Stimulated activated CD8-positive, alpha-beta memory T cell treated with anti-CD3 and anti-CD28 coated beads, Interleukin-15, amount 100 ng/mL, for 48 hours (primary cell): ENCODE measurements at places on chromosomes 12 and 14.

- no peak for DNase-seq
These were observed 9.4 kb upstream of the OSBPL8 start for GRCh38 chr12:76568888-76569551.

- DNase-seq, result no peak
These were observed 26.2 kb upstream of the GNG2 start for GRCh38 chr14:51834240-51834639.

DNA sequence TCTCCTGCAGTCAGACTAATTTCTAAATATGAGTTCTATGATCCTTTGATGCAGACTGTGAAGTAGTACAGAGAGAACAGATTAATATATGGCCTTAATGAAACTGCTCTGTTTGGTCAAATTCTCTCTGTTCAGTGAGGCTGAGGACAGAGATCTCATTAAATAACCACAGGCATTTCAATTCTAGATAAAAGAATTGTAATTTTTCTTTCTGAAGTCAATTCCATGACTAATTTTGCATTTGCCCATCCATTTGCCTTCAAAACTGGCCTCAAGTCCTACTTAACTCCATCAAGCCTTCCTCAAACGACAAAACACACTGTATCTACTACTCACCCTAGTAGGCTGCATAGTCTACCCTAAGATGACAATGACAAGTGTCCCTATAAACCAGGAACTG lies 67.1 kb downstream of the DUSP16 start:
- DNase-seq, result no peak

GRCh38 chr12:114783089-114783618 lies 99.2 kb upstream of the TBX3 start:
- no peak for DNase-seq

GRCh38 chr14:76514213-76514998 lies 138.5 kb downstream of the ESRRB start:
- no peak for DNase-seq

DNA sequence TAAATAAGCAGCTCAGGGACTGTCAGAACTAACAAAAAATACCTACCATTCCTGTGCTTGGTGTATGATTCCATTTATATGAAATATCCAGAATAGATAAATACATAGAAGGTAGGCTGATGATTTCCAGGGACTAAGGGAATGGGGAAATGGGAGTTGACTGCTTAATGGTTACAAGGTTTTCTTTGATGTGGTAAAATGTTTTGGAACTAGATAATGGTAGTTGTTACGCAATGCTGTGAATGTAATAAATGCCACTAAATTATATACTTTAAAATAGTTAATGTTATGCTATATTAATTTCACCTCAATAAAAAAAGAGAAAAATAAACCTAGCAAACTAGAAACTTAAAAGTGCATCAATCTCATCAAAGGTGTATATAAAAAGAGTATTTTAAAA lies 41.1 kb downstream of the CEP83 start:
- DNase-seq, result no peak

GRCh38 chr14:92121207-92121669 lies 268 bp downstream of the NDUFB1 start:
- no peak for DNase-seq

- DNase-seq, result no peak
These were observed 364.7 kb downstream of the BCAT1 start for GRCh38 chr12:24584032-24584675.

GRCh38 chr14:71758229-71758951 lies 173.8 kb upstream of the RGS6 start:
- DNase-seq, result no peak

DNA sequence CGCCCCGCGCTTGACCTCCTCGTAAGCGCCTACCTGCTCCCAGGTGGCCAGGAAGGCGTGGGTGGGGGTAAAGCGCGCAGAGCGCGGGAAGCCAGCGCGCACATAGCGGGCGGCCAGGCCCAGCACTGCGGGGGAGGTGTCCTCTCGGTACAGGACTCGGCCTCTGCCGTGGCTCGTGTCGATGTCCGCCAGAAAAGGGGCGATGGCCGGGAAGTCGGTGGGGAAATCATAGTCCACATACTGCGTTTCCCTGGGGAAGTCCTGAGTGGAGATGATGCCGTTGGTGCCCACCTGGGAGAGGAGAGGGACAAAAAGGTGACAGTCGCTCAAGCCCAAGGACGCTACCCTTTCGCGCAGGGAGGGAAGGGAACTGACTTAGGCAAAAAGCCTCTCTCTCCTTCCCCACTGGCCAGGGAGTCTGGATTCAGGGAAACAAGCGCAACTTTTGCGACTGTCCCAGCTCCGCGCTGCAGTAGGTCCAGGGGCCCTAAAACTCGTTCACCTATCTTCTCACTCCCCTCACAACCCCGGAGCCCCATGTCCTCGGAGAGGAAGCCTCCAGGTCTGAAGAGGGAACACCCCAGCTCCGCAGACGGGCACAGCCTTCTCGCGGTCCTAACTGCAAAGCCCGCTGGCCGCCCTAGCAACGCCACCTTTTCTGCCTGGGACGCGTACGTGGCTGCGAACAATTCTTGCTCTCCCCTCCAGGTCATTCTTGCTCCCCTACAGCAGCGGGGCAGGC lies 815 bp downstream of the NID2 start:
- DNase-seq, result no peak

GRCh38 chr12:100311317-100311716 lies 44.3 kb downstream of the SCYL2 start:
- no peak for DNase-seq

DNA sequence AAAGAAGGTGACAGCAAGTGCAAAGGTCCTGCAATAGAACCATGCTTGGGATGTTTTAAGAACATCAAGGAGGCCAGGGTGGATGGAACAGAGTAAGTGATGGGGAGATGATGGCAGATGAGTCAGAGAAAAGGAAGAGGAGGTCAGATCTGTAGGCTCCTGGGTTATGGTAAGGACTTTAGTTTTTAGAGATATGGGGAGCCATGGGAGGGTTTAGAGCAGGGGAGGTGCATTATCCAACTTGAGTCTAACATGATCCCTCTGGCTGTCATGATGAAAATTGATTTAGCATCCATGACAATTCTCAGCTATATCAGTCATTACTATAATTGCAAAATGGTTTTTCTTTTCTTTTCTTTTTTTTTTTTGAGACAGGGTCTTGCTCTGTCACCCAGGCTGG lies 7.3 kb upstream of the PLBD2 start:
- DNase-seq, result no peak
